ENCODE measurements at places on chromosomes 11 and 22.
A peak's percentile ranks its signal among the peaks of the same experiment; 100 is the strongest.

- no peak for DNase-seq
Observed at GRCh38 chr11:115134926-115135325, 369.3 kb downstream of the CADM1 start.

GRCh38 chr22:47133061-47133969 is 370.9 kb downstream of the TBC1D22A start:
- DNase-seq: no peak

- no peak for DNase-seq
Observed at GRCh38 chr11:34558673-34559072, 45.1 kb upstream of the ELF5 start.

DNA sequence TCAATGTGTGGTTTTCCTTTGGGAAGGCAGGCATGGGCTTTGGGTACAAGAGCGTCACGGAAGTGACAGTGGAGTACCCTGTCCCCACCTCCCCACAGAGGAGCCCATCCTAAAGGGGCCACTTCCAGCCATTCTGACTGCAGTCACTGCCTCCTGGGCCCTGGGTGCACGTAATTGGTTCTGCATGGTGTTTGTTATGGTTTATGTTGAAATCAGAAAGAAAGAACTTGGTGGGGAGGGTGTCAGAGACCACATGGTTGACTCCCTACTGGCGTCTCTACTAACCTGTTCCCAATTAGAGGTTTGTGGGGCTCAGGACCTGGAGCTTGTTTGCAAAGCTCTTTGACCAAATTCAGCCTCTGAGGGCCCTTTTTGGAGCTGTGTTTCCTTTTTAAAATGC is 40.8 kb downstream of the RIBC2 start:
- DNase-seq: no peak

GRCh38 chr11:69290806-69291205 is 3.1 kb upstream of the MYEOV start:
- no peak for DNase-seq

DNA sequence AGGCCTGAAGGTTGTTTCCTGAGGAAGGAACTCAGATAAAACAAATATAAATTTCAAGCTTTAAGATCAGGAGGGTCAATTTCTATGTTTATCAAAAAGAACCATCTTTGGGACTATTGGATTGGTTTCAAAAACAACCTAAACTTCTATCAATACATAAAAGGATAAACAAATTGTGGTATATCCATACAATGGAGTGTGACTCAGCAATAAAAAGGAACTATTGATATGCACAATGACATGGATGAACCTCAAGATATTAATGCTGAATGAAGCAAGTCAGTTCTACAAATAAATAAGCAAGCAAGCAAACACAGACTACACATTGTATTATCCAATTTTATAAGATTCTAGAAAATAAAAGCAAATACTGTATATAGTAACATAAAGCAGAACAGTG is 11.1 kb upstream of the CLPB start:
- DNase-seq: no peak

DNA sequence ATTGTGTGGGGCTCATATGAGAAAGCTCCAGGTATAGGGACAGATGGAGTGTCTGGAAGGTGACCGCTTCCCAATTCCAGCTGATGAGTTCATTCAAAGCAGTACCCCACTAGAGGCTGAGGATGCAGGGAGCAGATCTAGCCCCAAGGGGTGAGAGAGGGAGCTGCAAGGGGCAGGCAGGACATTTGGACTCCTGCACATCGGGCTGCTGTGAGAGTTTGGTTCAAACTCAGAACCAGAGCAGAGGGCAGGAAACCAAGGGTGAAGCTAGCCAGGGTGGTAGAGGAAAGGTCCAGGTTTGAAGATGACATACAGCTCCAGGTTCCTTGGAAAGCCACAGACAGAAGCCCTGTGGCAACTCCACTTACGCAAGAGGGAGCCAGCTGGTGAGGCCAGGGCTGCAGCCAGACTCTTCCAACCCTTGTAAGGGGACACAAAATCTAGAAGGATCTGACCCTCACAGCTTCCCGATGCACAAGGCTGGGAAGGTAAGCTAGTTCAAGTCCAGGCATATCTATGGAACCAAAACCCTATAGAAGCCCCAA is 1.9 kb downstream of the CSNK2A3 start:
- DNase-seq: no peak

GRCh38 chr11:8756201-8756600 is 73.6 kb downstream of the RPL27A start:
- DNase-seq: no peak

DNA sequence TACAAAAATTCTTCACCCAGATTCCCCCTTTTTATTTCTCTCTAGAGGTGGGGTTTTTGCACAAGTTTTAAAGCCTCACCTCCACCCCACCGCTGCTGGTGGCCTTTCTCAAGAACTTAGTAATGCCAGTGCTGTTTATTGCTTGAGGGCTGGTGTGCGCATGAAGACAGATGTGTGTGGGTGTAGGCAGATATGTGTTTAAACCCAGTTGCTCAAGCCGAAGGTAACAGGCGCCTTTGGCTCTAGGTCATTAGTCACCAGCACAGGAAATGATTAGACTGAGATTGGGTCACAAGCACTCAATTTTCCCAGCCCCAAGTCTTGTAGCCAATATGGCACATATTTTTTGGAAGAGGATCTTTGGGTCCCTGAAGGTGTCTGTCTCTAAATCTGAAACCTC is 2.7 kb upstream of the CLMP start:
- no peak for DNase-seq

GRCh38 chr11:61959678-61960077 is 7.8 kb downstream of the FTH1 start:
- DNase-seq: no peak

DNA sequence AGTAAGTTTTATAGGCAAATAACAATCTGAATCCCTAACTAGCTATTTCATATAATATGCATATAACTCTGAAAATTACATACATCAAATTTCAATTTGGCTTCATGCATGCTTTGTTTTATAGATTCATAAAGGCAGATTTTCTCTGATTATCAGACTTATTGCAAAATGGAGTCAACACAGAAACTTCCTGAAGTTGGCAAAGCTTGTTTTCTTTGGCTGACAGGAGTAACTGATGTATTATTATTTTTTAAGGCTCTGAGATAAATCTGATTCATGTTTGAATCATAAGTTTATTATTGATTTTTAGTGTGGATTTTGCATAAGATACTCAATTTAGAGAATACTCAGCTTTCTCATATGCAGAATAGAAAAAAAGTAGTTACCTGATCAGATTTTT is 356.3 kb upstream of the CCDC90B start:
- DNase-seq: no peak

DNA sequence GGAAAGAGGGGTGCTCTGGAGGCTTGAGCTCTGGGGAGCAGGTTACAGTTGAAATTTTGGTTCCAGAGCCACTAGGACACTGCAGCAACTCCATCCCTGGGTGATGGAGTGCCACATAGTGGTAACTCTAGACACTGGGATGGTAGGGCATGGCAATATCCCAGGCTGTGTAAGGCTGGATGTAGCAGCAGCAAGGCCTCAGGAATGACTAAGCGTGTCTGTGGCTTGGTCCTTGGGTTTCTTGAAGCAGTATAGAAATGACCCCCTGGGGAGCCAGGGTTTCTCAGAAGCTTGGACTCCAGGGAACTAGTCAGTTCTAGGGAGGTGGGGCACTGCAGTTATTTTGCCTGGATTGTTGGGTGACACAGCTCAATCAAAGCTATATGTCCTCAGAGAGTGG is 8.1 kb downstream of the MS4A4A start:
- DNase-seq: no peak

- DNase-seq: no peak
Observed at GRCh38 chr22:42622061-42622710, 7.5 kb upstream of the POLDIP3 start.

GRCh38 chr11:33574331-33574730 is 126.3 kb downstream of the C11orf91 start:
- no peak for DNase-seq

- DNase-seq: peak; percentile 26
Observed at GRCh38 chr11:120925944-120926343, 98.0 kb upstream of the TBCEL start.

DNA sequence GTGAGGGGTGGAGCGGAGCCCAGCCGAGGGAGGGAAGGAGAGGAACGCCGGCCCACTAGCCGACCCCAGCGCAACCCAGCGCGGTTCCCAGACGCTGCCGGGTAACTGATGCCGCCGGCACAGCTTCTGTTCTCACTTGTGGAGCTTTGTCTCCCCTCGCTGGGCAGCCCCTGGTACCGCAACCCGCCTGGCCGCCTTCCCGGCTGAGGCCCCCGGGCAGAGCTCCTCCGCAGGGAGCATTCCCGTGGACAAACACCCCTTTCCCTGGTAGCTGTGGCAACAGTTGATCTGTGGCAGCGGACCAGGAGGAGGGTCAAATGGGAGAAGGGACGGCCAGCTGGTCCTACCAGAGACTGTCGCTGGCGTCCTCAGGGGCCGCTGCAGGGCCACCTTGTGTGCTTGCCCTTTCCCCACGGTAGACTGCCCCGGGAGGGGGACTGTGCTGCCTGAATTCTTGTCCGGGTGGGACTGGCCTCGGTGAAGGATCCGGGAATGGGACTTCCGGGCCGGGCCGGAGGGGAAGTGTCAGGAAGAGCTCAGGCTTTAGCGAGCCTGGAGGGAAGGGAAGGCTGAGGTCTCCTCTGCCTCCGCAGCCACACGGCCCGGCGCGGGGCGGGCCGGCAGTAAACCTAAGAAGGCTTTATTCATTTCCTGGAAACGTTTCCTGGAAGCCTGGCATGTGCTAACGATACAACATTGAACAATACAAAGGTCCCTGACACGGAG is 468.0 kb downstream of the OPCML start:
- DNase-seq: no peak

- no peak for DNase-seq
Observed at GRCh38 chr11:107864591-107864990, 6.0 kb upstream of the SLC35F2 start.

- no peak for DNase-seq
Observed at GRCh38 chr11:69300120-69301060, 6.4 kb downstream of the MYEOV start.

- no peak for DNase-seq
Observed at GRCh38 chr11:117440258-117440657, 112.6 kb downstream of the CEP164 start.

GRCh38 chr11:76627606-76628005 is 42.9 kb downstream of the LRRC32 start:
- peak; percentile 22 for DNase-seq

GRCh38 chr11:12624595-12624994 is 49.6 kb upstream of the TEAD1 start:
- DNase-seq: no peak

GRCh38 chr22:45310977-45311531 is 1.3 kb downstream of the FAM118A start:
- no peak for DNase-seq

DNA sequence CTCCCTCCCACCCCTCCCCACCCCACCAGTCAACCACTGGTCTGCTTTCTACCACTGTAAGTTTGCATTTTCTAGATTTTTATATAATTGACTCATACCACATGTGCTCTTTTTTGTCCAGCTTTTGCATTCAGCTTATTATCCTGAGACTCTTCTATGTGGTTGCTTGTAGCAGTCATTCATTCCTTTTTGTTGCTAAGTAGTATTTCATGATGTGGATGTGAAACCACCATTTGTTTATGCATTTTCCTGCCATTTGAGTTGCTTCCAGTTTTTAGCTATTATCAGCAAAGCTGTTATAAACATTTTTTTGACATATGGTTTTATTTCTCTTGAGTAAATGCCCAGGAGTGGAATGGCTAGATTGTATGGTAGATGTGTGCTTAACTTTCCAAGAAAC is 77.0 kb upstream of the FGF3 start:
- DNase-seq: no peak

DNA sequence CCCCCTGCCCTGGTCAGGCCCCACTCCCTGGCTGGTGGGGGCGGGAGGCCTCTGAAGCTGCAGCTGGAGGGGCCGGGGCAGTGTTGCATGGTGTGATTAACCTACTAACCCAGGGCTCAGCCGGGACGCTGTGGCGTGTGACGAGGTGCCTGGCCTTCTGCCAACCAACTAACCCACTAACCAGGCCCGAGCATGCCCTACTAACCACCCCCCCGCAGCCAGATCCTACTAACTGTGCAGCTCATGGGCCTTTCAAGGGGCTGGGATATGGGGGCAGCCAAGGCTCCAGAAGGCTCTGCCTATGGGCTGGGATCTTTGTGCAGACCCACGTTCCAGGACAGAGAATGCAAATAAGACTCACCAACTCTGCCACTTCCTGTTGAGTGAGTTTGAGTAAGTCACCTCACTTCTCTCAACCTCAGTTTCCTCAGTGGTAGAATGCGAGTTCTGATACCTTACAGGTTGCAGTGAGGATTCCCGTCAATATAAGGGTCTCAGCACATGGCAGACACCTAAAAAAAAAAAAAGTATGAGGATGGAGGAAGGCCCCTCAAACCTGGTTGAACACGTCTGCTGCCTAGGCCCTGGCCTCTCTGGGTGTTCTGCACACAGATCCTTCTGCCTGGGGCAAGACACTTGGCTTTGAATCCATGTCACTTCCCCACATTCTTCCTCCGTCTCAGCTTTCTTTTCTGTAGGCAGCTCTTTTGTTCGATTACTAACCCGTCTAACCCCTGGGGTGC is 14.1 kb downstream of the MIAT start:
- peak; percentile 93 for DNase-seq

GRCh38 chr22:23182309-23183060 is 2.2 kb downstream of the BCR start:
- DNase-seq: peak; percentile 63

- peak; percentile 80 for DNase-seq
Observed at GRCh38 chr11:47373876-47374719, 4.2 kb downstream of the SPI1 start.

GRCh38 chr11:130181295-130182272 is 22.0 kb downstream of the ST14 start:
- peak; percentile 95 for DNase-seq

DNA sequence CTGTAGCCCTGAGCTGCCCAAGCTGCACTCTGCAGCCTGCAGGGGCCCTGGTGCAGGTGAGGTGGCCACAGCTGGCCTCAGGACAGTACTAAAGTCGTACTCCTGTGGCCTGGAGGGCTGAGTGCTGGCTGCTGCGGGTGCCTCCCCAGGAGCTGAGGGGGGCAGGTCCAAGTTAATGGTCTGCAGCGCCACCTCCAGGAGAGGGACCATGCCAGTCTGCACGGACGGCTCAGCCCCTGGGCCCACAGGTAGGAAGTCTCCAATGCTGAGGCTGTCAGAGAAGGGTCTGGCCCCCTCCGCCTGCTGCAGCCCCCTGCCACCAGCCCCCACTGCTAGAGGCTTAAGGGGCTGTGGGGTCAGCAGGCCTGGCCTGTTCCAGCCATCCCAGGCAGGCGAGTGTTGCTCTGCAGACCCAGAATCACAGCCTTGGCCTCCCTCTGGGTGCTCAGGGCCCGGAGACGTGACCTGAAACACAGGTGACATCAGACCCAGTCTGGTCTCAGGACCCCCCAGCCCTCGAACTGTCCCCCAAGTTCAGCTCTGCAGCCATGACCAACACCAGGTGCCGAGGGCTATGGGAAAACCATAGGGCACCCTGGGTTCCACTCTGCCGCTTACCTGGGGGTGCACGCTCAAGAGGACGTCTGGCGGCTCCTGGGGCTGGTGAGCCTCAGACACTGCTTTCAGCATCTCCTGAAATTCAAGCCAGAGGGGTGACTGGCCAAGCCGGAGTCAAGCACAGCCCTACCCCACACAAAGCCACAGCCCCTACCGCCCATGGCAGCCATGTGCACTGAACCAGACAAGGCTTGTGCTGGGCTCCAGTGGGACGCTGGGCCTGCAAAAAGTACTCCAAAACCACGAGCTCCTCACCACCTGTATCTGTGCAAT is 20.8 kb downstream of the SELENOO start:
- no peak for DNase-seq

- DNase-seq: no peak
Observed at GRCh38 chr22:49963647-49964026, 3.1 kb downstream of the PIM3 start.

Data from NAMALWA (cell line).